Right atrium auricular region (tissue), 2 donors: ENCODE measurements at places on chromosomes 16 and 17. TPM values are rescaled to one million over a fixed set of nuclear protein-coding genes. Genes with fewer than 3 reads are reported as not detected.

Gene SYCE1L
- total RNA-seq, result not detected

Gene HNF1B
- not detected for total RNA-seq

DNA sequence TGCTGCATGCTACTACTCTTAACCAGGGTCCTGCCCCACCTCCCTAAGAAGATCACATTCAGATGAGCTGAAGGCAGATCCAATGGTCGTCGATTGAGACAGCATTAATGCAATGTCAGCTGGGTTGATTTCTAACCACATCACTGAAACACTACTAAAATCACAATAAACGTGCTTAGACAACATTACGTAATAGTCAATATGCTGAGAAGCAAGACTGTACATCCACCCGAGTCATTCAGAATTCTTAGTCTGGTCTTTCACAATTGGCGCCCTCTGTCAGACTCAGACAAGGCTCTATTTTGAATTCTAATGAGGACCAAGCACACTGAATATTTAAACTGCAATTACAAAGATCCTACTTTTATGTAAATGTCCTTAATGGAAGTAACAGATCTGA lies 205.2 kb downstream of the STX8 start:
- peak overlapping the region; percentile 73 for H3K27ac ChIP-seq
- no peaks in the 10 kb centered on the region for H3K4me1 ChIP-seq
- H3K36me3 ChIP-seq, result no peaks in the 10 kb centered on the region
- H3K27me3 ChIP-seq, result no peaks in the 10 kb centered on the region
- DNase-seq, result no peak

GRCh38 chr17:39629898-39630297 lies 3.1 kb downstream of the PPP1R1B start:
- H3K4me3 ChIP-seq, result no peak overlapping the region
- DNase-seq, result no peak
- no peaks in the 10 kb centered on the region for H3K4me1 ChIP-seq
- no peaks in the 10 kb centered on the region for H3K36me3 ChIP-seq
- no peaks in the 10 kb centered on the region for H3K27me3 ChIP-seq
- no peak overlapping the region for H3K27ac ChIP-seq

DNA sequence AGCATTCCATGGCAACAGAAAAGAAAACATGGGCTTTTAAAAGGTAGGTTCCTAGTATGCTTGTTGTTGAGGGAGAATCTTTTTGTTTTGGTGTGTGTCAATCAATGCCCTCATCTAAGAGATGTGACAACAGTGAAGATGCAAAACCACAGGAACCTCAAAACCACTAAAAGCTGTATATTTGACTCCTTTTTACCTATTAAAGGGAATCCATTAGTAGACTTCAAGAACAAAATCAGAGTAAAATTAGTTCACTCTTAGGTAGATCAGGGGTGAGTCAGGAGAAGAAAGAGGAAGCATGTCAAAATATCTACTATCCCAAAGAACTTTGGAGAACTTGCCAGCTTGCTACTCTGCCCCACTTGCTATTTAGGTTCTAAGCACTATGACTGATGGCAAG lies 89.1 kb downstream of the CDK5R1 start:
- no peaks in the 10 kb centered on the region for H3K36me3 ChIP-seq
- no peak overlapping the region for H3K27ac ChIP-seq
- no peaks in the 10 kb centered on the region for H3K4me1 ChIP-seq
- no peak for DNase-seq

DNA sequence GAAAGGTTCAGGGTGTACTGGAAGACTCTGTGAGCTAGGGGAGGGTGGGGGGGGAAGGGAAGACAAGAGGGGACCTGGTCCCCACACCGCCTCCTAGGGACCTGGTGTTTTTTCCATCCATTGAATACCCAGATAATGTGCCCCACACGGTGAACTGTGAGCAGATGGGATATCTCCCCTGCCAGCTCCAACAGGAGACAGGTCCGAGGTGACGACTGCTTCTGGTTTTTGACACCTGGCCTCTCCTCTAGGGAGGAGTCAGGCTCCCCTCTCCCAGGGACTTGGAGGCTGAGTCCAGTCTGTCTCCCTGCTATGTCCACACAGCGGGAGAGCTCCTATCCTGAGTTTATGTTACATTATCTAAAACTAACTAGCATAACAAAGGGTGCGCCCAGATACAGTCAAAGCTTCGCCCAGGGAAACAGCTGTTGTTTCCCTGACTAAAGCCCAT lies 1.8 kb downstream of the MARVELD3 start:
- peaks cover 15% of the 10 kb centered on the region for H3K27me3 ChIP-seq
- no peak overlapping the region for H3K4me3 ChIP-seq
- DNase-seq, result no peak

DNA sequence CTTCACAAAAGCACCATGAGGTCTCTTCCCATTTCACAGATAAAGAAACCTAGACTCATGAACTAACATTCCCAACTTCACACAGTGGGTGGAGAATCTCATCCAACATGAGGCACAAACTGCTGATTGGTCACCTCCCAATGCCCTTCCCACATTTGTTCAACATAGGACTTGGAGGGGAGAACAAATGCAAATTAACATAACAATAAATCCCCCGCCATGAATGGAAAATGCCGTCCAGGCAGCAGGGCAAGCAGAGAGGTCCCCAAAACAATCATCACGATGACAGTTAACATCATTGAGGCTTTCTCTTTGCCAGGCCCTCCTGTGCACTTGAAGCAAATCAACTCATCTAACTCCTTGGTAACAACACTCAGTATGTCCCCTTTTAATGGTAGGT lies 185.3 kb downstream of the TMEM132E start:
- H3K27ac ChIP-seq, result no peak overlapping the region
- H3K4me3 ChIP-seq, result no peak overlapping the region
- no peaks in the 10 kb centered on the region for H3K4me1 ChIP-seq
- DNase-seq, result no peak
- H3K27me3 ChIP-seq, result no peaks in the 10 kb centered on the region
- no peaks in the 10 kb centered on the region for H3K36me3 ChIP-seq

GRCh38 chr16:17555176-17555575 lies 84.4 kb upstream of the XYLT1 start:
- no peaks in the 10 kb centered on the region for H3K36me3 ChIP-seq
- H3K27me3 ChIP-seq, result no peaks in the 10 kb centered on the region
- no peak overlapping the region for H3K4me3 ChIP-seq
- H3K4me1 ChIP-seq, result no peaks in the 10 kb centered on the region
- no peak for DNase-seq
- H3K27ac ChIP-seq, result no peak overlapping the region

- no peaks in the 10 kb centered on the region for H3K36me3 ChIP-seq
- DNase-seq, result no peak
- no peak overlapping the region for H3K4me3 ChIP-seq
- H3K27me3 ChIP-seq, result no peaks in the 10 kb centered on the region
- no peaks in the 10 kb centered on the region for H3K4me1 ChIP-seq
Observed at GRCh38 chr17:2929881-2930533, 133.4 kb downstream of the OR1D5 start.

DNA sequence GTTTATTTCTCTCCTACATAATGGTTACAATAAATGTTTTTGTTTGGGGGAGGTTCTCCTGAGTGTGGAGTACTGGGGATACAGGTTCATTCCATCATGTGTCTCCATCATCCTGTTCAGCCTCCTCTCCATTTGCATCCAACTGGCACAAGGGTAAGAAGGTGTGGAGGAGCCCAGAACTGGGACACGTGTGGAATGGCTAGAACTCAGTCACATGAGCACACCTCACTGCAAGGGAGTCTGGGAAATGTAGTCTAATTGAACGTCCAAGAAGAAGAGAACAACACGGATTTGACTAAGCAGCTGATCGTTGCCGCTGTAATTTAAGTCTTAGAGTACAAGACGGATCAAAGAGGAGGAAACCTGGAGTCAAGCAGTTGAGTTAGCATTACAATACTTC lies 6.1 kb downstream of the OR1A1 start:
- no peak overlapping the region for H3K4me3 ChIP-seq
- H3K27me3 ChIP-seq, result no peaks in the 10 kb centered on the region
- DNase-seq, result no peak
